Muscle of arm (tissue), 14 donors: ENCODE measurements at places on chromosomes 11 and 22. TPM values are rescaled to one million over a fixed set of nuclear protein-coding genes. Genes with fewer than 3 reads are reported as not detected.

Gene POTEH
- not detected for polyA plus RNA-seq

GRCh38 chr11:134646561-134646960 is 234.5 kb upstream of the B3GAT1 start:
- DNase-seq = no peak

DNA sequence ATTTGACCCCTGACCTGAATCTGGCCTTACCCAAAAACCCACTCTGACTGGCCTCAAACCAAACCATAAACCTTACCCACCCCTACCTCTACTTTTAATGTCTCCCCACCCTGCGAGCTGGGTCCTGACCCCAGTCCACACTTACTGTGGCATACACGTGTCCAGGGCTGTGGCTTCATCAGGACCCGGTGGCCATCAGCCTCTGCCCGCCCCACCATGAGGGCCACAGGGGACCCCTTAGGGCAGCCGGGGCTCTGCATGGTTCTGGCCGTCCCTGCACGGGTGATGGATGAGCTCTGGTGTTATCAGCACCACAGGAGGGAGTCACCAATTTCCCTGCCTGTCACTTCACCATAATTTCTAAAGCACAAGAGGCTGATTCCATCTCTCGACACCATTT is 87.5 kb upstream of the LMO1 start:
- DNase-seq = no peak

- no peak for DNase-seq
Measured at GRCh38 chr11:117851106-117851505, 25.4 kb downstream of the FXYD6 start.

GRCh38 chr22:18075101-18075719 is 2.6 kb upstream of the PEX26 start:
- DNase-seq = no peak
